ENCODE measurements at places on chromosomes 1 and 21.

DNA sequence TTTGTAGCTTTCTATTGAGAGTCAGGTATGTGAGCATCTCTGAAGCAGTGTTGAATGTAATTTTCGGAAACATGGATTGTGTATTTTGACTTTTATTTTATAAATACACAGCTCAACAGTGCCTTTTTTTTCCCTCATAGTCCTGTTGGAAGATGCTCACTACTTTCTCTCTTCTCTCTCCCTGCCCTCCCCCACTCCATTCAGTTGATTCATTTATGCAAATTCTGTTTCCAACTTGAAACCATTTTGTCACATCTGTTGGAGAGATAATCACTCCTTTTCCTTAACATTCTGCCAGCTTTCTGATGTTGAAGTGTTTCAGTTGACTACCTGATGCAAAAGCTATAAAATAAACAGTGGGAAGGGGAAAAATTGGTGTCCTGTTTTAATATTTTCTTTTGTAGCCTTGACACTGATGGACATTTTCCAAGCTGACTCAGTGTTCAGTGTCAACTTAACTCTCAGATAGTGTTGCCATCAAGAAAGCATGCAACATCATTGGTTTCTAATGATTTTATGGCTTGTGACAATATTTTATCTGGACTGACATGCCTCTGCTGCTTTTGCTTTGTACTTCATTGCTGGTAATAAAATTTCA, 194.5 kb downstream of the HS2ST1 start:
- DNase-seq: no peak

GRCh38 chr1:11722538-11722937, 13.4 kb upstream of the AGTRAP start:
- no peak for DNase-seq

DNA sequence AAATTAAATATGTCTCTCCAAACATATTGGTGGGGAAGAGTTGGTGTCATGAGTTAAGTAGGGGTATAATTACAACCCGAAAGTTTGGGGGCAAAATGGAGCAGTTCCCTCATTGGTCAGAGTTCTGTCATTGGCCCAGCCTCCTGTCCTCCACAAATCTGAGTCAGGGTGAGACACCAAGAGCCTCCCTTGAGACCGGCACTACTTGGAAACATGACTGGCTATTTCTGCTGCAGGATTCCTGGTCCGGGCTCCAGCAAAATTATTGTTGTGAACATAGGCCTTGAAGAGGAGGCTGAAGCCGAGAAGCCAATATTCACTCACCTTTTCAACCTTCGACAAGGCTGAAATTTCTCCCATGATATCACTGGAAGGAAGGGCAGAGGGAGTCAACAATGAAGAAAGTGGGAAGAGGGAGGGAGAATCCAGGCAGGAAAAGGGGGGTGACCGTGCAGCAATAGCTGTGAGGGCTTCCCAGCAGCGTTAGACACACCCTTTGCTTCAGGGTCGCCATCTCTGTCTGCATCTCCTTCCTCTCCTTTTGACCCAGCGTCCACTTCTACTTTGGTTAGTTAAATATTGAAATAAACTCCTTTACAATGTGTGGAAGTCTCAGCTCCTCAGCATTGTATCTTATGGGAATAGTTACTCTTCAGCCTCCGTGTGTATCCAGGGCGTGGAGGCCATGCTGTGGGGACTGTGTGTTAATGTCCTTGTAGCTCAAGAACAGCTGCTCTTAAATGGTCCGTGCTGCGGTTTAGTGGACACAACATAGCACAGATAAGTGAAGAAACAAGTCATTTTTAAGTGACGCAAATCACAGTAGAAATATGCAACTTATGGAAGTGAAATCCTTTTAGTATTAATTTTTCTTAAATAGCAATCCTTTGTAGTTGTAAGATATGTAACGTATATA, 307.4 kb downstream of the DISC1 start:
- no peak for DNase-seq

DNA sequence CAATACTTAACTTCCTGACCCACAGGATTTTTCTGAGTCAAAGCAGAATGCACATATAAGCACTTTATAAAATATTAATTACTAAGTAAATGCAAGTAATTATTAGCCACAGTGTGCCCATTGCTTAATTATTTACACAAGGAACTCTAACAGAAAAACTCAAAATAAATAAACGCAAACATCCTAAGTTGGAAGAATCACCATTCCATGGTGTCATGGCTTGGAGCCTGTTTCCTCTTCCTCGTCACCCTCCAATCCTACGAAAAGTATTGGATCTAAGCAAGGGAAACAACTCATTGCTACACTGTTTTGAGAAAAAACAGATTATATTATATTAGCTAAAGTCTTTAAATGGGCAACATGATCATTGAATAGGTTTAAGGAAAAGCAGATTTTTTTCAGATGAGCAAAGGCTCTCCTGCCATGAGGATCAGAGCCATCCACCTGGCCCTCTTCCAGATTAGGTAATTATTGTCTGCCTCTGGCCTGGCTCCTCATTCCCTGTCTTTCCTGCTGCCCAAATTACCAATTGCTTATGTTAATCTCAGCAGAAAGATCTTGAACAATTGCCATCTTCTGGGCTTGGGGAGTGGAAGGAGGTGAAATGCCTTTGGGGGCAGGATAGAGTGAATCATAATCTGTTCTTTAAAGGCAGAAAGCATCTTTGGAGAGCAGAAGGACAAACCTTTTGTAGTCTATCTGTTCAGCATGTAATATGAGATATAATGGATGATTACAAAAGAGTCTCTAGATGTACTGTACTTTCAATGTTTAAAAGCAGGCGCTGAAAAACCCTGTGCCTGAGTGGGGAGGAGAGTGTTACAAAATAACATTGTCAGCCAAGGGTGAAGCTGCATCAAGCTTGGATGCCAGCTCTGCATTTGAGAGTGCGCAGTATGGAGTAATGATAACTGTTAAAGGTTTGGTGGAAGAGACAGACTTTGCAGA, 121.2 kb downstream of the DUSP10 start:
- peak; percentile 49 for DNase-seq

DNA sequence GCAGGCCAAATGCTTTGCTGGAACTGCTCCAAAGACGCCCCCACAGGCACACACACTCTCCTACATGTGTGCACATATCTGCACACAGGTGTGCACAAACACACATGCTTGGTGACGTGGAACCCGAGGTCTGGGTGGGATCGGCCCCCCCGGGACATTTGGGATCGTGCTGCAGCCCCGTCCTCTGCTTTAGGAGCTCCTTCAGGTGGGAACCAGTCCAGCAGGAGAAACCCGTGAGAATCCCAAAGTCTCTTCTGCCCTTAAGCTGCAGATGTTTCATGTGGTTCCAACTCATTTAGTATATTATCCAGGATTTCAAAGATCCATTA, 38.6 kb downstream of the UBE2G2 start:
- no peak for DNase-seq

GRCh38 chr1:61087571-61087970, 5.2 kb downstream of the NFIA start:
- no peak for DNase-seq

DNA sequence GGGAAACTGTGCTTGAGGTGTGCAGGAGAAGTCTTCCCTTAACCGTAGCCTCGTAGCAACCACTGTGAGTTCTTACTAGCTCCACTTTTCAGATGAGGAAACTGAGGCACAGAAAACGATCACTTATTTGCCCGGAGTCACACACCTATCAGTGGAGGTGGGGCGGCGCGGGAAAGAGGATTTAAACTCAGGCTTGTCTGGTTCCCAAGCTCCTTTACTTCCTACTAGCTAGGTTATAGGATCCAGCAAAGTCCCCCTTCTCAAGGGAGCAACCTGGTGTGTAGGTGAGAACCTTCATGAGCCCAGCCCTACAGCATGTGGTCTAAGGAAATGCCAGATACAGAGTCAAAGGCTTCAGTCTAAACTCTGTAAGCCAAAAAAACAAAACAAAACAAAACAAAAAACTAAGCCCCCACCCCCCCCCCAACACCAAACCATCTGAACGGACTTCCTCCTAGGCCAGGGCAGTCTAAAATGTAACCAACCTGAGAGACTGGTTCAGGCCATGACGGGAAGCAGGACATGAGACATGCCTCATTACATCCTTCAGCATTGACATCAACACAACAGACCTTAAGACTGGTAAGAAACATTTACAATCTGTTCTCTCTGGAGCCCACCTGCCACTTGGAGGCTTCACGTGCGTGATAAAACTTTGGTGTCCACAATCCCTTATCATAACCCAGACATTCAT, 709 bp upstream of the FBXO42 start:
- DNase-seq: no peak

GRCh38 chr1:150905301-150905700, 18.4 kb downstream of the CTXND2 start:
- DNase-seq: no peak

DNA sequence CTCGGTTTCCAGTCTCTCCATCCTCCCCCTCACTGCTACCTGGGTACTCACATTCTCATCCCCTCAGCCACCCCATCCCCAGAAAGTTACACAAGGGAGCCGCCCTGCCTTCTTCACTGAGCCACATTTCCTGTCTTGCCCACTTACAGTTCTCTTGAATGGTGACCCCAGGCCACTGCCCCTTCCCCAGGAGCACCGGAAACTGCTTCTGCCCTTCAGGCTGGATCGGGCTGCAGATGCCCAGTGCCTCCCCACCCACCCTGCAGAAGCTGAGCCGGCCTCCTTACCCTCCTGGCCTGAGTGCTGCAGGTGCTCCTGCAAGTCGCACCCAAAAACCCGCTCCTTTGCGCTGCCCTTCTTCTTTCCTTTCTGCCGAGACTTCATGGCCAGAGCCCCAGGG, 450 bp downstream of the ARHGAP30 start:
- no peak for DNase-seq

DNA sequence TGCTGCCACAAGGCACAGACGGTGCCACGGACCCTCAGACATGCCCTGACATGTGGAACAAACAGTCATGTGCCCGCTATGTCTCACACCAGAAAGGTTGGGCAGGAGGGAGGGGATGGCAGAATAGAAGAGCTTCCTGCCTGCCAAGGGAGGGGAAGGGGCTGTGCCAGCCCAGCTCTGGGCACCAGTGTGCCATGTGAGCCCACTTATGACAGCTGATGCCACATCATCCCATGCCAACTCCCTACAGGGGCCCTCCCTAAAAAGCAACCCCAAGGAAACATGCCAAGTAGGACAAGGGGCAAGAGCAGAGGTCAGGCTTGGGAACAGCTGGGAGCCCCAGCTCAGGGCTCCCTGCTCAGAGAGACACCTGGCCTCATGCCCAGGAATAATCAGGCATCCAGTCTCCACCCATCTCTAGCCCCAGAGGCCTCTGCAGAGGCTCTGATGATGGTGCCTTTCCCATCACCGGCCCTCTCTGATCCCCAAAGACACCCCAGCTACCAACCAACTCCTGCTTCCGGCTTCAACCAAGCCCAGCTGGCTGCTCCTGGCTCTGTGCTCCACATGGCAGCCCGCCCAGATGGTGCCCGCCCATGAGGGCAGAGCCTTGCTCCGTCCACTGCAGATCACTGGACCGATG, 10.3 kb downstream of the ADGRB2 start:
- peak; percentile 54 for DNase-seq

- DNase-seq: no peak
These were observed 198.0 kb downstream of the GRIK1 start for GRCh38 chr21:29741761-29742160.

DNA sequence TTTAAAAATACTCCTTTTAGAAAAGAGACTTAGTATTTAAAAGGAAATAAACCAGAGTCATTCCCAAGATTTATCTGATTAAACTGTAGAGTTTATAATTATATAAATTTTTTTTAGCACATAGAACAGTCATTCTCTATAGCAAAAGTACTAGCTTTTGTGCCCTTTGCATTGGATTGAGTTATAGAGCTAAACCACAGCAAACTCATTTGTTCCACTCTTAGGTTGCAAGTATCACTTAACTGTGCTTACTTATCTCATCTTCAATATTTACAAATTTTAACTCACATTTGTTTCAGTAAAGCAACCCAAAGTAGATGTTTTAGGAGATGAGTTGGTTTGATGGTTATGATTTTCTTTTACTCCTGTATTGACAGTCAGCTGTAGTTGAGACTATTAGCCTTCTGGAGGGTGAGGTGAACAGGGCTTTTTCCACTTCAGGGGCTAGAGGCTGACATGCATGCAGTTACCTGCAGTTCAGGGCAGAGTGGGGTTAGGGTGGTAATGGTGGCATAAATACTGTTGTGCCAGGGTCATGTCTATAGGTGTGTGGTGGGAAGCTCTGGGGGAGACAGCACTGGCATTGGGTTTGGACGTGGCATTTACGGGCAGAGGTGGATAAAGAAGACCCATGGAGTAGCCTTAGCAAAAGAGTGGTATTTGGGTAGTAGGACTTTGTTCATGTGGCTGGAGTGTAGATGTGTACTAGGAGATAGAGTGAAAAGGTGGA, 42.1 kb downstream of the DYRK1A start:
- DNase-seq: no peak

DNA sequence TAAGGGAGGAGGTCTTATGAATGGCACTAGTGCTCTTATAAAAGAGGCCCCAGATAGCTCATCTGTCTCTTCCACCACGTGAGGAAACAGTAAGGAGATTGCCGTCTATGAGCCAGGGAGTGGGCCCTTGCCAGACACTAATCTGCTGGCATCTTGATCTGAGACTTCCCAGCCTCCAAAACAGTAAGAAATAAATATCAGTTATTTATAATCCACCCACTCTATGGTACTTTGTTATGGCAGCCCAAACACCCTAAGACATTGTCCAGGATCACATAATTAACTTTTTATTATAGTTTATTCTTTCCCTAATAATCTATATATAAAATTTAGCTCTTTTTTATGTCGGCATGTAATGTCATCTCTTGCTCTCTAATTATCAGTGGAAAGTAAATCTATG, 144.0 kb upstream of the IRF2BP2 start:
- no peak for DNase-seq

DNA sequence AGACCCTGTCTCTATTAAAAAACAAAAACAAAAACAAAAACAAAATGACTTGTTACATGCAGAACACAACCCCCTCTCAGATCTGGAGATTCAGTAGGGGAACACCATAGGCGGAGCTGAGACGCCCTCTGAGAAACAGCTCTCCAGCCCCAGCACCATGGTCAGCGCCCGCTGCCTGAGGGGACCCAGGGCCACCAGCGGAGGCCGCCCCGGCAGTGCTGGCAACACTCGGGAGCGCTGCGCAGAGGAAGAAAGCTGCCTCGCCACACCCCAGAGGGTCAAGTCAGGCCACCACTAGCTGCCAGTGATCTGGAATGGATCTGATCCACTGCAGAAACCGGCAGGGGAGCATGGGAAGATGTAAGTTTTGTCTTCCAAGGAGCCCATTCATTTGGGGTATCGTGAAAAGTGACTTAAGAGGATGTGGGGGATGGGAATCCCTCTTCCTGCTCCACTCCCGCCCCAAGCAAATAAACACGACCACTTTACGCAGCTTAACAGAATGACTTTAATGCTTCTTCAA, 3.1 kb downstream of the ACTA1 start:
- DNase-seq: peak; percentile 67

DNA sequence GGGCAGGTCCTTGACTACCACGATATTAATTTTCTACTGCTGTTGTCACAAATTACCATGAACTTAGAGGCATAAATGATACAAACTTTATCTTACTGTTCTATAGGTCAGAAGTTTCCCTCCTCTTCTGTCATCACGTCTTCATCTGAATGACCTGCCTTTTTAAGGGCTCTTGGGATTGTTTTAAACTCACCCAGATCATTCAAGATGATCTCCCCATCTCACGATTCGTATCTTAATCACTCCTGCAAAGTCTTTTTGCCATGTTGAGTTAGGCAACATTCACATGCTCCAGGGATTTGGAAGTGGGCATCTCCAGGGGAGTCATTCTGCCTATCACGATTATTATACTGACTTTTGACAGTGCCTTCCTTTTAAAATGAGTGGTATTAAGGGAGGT, 32.1 kb downstream of the NCAM2 start:
- DNase-seq: no peak

Measured in adipocyte (in vitro differentiated cells).